ENCODE measurements at places on chromosomes 11 and 22.

DNA sequence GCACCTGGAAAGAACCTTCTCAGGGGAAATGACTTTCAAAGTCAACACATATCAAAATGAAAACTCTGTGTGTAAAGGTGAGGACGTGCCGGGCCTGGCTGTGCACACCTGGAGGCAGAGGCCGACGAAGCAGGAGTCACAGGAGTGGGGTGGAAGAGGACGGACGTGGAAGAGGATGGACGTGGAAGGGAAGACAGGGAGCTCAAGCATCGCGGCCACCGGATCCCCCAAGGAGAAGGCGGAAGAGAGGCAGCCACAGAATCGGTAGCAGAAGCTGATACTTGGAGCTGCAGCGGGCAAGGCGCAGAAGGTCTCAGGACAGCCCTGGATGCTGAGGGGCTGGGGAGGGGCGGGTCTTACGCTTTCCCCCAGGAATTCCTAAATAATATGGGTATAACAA is 519.8 kb downstream of the BRD1 start:
- no peak for DNase-seq

- DNase-seq, result no peak
Measured at GRCh38 chr11:122189229-122189628, 73.2 kb upstream of the BLID start.

GRCh38 chr11:104337273-104337672 is 173.3 kb upstream of the PDGFD start:
- DNase-seq, result no peak

- DNase-seq, result no peak
Measured at GRCh38 chr11:27352781-27353180, 10.2 kb downstream of the CCDC34 start.

DNA sequence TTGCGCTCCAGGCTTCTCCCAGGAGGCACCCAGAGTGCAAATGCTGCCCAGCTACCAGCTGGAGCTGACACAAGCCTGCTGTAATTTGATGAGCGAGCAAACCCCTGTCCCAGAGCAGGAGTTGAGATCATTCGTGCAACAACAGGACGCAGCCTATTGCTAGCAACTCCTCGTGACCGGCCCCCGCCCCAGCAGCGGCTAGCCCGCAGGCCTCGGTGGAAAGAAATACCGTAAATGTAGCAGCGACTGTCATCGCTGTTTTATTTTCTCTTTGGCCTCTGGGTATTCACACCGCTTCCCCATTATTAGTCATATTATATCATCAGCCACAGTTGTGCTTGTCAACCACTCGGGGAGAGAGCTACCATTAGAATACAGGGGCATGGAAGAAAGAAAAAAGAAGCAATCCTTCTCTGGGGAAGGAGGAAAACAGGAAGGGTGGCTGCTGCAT is 59.2 kb upstream of the ATXN10 start:
- DNase-seq, result no peak

All from activated CD4-positive, alpha-beta T cell treated with anti-CD3 and anti-CD28 coated beads, Interleukin-2, amount 50 U/mL, for 1 hour (primary cell).